ENCODE measurements at places on chromosomes 1 and 21.

- DNase-seq = peak; percentile 35
Observed at GRCh38 chr1:67459068-67459467, 28.9 kb upstream of the SERBP1 start.

GRCh38 chr1:226645279-226645976, 93.7 kb downstream of the ITPKB start:
- no peak for DNase-seq

DNA sequence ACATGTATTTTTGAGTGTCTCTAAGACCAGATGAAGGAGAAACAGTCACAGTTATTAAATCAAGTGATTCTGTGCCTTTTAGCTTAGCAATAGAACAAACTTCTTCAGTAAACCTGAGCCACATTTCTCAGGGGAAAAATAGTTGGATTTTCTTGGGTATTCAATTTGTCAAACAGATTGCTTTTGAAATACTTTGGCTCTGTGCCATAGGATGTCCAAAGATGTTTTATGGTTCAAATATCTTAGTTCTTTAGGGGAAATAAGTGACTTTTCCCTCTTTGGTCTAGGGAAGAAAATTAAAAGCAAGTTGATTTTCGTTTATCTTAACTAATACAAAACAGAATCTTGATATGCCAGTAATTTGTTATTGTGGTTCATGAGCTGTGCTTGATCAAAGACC, 125.9 kb downstream of the ATP5PO start:
- no peak for DNase-seq

DNA sequence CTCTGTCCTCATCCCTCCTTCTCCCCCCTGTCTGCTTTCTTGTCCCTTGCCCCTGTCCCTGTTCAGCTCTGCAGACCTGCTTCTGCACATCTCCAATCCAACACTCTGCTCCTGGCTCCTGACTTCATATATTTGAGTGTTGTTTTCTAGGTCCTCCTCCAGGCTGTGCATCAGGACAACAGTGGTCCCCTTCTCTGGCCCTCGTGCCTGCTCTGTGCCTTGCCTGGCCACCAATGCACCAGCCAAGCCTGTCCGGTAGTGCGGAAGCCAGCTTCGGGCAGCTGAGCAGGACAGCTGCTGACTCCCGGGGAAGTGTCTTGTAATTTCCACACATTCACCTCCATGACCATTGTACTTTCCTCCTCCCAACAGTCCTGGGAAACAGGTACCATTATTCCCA, 203.4 kb upstream of the RAB4A start:
- DNase-seq = no peak

DNA sequence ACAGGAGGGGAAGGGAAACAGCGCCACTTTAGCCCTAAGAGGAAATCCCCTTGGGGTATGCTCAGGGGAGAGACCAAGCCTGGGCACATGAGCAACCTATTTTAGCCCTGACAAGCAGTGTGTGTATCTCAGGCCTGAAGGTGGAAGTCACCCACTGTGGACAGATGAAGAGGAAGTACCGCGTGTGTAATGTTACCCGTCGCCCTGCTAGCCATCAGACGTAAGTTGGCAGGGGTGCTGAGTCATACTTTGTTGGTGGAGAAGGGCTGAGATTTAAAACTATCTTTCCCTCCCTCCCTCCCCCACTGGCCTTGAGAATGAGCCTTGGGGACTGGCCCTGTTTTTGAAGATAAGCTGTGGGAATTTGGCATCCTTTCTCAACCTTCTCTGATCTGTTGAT, 11.2 kb downstream of the AGO1 start:
- DNase-seq = peak; percentile 18

DNA sequence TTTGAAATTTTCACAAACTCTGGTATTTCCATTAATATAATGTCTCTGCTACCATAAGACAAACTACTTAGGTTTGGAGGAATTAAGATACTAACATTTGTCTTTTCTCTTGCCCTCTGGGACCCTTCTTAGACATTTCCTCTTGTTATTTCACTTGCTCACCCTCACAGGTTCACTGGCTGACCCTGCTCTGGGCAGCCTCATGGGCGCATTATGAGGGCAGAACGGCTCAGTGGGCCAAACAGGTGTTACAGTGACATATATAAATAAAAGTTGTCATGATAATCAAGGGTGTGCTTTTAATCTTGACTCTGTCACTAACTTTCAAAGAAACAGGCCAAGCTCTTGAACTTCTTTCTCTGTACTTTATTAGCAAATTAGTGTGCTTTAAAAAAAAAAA, 46.5 kb downstream of the ZNHIT6 start:
- DNase-seq = peak; percentile 25

GRCh38 chr1:25356848-25357247, 18.7 kb downstream of the TMEM50A start:
- no peak for DNase-seq

- DNase-seq = peak; percentile 83
Observed at GRCh38 chr1:52139817-52140540, 1.9 kb upstream of the ZFYVE9 start.

DNA sequence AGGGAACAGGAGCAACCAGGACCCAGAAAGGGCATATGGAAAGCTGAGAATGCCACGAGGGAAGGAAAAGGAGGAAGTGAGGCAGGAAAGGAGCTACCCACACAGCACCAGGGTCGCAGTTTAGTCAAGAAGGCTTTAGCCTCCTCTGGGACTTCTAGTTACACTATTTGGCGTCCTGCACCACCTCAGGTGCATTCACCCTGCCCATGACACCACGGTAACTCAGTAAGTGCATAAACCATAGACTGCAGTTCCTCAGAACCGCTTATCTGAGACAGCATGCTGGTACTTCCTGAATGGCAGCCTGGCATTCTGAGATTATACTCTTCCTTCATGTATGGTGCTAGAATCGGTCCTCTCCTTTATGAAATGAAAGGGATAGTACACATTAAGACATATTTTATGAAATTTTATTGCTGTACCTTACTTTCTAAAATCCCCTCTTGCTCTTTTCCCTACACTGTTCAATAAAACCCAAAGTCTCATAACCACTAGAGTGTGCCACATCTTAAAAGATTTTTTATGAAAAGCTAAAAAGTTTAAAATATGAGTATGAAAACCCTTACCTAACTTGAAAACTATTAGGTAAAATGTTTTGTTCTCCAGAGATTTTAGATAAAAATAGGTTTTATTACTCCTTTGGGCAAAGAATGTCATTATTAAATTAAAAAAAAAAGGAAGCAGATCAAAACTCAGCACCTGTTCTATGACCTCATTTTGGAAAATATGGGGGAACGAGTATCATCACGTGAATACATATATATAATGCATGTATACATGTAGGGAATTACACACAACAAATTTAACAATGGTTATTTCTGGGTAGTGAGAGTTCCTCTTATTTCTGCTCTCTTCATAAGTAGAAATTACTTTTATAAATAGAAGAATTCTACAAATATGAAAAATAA, 67.3 kb downstream of the VAV3 start:
- no peak for DNase-seq

DNA sequence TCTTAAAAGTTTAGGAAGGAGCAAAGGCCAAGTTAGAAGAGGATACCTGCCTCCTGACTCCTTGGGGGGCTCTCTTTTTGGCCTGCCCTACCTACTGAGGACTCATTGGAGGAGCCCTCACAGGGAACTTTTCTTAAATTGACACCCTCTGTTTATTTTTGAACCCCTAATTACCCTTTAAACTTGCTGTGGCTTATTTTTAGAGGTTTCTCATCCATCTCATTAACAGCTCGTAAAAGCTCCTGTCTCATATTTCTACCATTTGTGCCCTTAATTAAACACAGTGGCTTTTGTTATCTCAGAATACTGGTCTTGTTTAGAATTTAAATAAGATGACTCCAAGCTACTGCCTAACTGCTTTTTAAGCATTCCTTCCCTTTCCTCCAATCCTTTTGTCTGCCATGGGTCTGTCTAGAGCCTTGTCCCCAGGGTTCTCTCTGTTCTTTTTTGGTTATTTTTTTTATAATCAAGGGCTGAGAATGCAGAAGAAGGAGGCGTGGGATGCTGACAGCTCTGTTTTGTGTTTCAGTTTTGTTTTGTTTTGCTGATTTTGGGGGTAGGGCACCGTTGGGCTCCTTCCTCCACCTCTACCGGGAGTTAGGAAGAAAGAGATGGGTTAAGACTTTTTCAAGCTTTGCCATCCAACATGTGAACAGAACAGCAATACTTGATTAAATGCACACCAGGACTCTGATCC, 78.0 kb downstream of the SYT6 start:
- no peak for DNase-seq

- DNase-seq = no peak
Observed at GRCh38 chr1:6105218-6105679, 59.6 kb downstream of the KCNAB2 start.

DNA sequence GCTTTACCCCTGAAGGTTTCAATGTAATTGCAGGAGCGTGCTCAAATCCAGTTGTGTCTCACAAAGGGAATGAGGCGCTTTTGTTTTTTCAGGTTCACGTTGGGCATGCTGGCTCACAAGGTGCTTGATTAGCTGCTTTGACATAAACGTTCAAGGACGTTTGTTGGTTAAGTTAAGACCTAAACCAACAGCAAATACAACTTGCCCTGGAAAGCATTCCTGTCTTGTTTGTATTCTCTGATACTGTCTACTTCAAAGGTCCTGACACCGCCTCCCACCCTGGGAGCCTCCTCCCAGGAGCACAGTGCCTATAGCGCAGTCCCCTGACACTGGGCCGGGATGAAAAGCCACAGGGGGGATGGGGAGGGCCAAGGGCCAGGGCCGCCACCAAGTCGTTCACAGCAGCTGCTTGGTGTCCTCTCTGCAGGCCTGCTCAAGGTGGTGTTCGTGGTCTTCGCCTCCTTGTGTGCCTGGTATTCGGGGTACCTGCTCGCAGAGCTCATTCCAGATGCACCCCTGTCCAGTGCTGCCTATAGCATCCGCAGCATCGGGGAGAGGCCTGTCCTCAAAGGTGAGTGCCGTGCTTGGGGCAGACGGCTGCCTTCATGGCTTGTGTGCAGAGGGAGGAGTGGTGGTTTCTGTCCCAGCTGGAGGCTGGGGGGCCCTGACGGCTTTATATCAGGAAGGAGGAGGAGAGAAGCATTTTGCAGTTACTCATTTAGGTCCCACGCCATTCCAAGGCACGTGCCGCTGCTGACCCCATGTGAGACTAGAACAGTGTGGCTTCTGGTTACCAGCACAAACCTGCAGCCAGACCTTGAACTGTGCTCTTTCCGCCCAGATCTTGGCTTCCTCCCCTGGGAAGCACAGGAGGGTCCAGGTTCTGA, 6.1 kb downstream of the FAM3B start:
- DNase-seq = no peak

- DNase-seq = no peak
Observed at GRCh38 chr21:35764586-35764985, 295.7 kb downstream of the SETD4 start.
